ENCODE measurements at places on chromosomes 1 and 21. TPM values are rescaled to one million over a fixed set of nuclear protein-coding genes. Genes with fewer than 3 reads are reported as not detected.
A peak's percentile ranks its signal among the peaks of the same experiment; 100 is the strongest.

The CHIA gene
- total RNA-seq, result not detected

The IFNLR1 gene
- total RNA-seq, result 4.8 TPM

The SPTA1 gene
- not detected for total RNA-seq

The GUK1 gene
- 216 TPM for total RNA-seq

The SPRR3 gene
- total RNA-seq, result not detected

The HEYL gene
- 0.63 TPM for total RNA-seq

The ERG gene
- total RNA-seq, result 0.37 TPM

The PLA2G2A gene
- not detected for total RNA-seq

The TRMT1L gene
- 24.5 TPM for total RNA-seq

The TCP10L gene
- 3.1 TPM for total RNA-seq

The SLC30A10 gene
- 0.15 TPM for total RNA-seq

The ITLN2 gene
- 2.7 TPM for total RNA-seq

GRCh38 chr1:3247521-3248121 is 178.6 kb downstream of the PRDM16 start:
- DNase-seq, result peak; percentile 89

- DNase-seq, result no peak
Measured at GRCh38 chr1:52139817-52140540, 1.9 kb upstream of the ZFYVE9 start.

- DNase-seq, result peak; percentile 85
Measured at GRCh38 chr1:41282679-41283317, 40.7 kb upstream of the SCMH1 start.

GRCh38 chr1:113320272-113320671 is 70.0 kb upstream of the MAGI3 start:
- DNase-seq, result no peak

- peak; percentile 58 for DNase-seq
Measured at GRCh38 chr1:2506901-2507565, 19.4 kb downstream of the PANK4 start.

GRCh38 chr21:36949171-36950141 is 17.0 kb downstream of the HLCS start:
- no peak for DNase-seq

DNA sequence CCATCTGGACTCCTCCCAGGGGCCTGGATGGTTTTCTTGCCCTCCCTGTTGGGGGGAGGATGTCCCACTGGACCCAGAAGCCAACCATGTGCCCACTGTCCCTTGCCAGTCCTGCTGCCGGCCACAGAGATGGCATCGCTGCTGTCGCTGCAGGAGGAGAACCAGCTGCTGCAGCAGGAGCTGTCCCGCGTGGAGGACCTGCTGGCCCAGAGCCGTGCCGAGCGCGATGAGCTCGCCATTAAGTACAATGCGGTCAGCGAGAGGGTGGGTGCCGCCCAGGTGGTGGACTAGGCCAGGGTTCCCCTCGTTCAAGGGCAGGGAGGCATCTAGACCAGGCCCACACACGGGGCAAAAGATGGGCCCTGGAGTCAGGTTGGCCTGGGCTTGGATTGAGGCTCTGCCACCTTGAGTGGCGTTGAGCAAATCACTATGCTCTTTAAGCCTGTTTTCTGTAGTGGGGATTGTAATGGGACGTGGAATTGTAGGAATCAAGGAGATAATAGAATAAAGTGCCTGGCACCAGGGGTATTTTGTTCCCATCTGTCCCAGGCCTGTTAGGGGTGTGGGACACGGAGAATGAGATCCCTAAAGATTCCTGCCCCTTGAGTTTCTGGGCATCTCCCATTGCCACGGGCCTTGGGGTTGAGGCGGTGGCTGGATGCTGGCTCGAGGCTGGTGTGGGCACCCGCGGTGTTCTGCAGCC is 2.6 kb downstream of the CROCC start:
- peak; percentile 65 for DNase-seq

DNA sequence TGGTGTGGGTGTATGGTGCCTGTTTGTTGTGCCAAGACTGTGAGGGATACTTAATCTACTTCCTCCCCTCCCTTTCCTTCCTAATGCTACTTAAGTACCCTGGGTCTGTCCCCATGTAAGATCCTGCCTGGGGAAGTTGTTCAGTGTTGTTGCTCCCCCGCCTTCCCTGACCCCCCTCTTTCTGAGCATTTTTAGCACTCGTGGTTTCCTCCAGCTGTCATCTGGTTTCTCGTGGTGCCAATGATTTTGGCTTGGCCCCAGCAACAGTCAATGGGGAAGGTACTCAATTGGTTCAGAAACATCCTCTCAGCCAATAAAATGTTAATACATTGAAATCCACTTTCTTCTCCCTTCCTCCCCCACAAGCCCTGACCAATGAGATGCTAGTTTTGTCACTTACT is 8.0 kb upstream of the B4GALT3 start:
- DNase-seq, result peak; percentile 22

DNA sequence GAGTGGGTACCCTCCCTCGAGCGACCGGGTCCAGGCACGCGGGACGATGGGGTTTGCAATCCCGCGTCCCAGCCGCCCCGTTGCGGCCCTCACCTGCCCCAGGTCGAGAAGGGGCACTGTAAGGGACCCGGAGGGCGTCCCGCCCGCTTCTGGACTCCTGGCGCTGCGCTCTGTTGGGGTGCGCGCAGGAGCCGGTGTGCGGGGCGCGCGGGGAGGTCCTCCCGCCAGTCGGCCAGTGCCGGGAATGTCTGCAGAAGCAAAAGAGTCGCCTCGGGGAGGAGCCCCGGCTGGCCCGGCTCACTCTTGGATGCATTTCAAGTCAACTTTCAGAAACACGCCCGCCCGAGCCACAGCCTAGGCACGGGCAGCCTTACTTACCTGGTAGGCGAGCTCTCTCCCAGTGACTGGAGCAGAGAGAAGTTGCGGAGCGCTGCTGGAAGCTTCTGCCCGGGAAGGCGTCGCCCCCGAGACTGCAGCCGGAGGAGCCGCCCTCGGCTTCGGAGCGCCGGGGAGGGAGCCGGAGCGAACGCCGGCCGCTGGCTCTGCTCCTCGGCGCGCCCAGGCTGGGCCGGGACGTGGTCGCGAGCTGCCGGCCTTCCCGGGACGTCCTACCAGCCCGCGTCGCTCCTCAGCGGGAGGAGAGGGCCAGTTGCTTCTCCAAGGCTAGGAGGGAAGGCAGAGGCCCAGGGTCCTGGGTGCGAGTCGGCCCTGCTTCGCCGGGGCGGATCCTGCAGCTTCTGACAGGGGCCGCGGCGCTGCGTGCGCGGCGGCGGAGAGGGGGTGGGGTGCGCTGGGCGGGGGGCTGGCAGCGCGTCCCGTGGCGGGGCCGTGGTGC is at the start of gene LMX1A:
Gene LMX1A, minus strand, starts transcription at position 739 of the 835 bp plus-strand sequence. CDS start 1,156 bp downstream, outside the sequence.
- peak; percentile 86 for DNase-seq

DNA sequence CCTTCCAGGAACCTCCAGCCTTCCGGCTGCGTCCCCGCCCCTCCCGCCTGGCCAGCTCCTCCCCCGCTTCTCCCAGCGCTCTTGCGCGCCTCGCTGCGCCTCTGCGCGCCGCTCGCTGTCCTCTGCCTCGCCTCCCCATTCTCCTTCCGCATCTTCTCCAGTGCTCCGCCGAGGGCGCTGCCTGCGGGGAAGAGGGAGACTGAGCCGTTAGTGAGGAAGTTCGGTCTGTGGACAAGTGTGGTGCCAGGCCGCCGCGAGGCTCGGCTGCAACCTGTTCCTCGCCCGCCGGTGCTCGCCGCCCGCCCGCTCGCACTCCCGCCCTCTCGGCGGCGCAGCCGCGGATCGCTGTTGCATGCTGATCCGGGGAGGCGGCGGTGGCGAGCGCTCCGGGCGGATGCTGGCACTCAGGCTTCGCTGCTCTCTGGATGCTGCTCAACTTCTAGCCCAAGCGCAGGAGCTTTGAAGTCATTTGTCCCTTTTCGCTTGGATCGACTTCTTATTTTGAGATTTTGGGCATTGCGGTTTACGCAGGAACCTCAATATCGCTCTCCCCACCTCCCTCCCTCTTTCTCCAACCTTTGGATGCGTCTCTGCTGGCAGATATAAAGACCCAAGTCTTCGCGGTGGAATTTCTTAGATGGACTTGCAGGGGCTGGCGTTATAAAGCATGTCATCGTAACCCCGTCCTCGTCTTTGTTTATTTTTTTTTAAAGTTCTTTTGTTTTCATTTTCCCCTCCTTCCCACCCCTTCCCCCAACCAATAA is 614 bp upstream of the CACNA1E start:
- peak; percentile 92 for DNase-seq

DNA sequence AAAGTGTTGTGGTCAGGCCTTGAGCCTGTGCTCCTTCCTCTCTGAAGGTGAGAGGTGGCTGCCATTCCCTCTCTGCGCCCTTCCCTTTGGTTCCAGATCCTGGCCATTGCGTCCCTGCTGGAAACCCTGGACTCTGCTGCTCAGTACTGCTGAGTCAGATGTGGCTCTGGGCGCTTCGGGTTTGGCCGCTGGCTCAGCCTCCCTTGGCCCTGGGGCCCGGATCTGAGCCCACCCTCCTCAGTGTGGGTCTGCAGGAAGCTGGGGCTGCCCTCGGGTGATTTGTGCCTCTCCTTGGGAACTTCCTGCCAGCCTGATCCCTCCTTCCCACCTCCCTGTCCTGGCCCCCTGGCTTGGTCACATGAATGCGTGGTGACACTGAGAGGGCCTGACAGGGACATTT is 32.2 kb downstream of the QSOX1 start:
- no peak for DNase-seq

DNA sequence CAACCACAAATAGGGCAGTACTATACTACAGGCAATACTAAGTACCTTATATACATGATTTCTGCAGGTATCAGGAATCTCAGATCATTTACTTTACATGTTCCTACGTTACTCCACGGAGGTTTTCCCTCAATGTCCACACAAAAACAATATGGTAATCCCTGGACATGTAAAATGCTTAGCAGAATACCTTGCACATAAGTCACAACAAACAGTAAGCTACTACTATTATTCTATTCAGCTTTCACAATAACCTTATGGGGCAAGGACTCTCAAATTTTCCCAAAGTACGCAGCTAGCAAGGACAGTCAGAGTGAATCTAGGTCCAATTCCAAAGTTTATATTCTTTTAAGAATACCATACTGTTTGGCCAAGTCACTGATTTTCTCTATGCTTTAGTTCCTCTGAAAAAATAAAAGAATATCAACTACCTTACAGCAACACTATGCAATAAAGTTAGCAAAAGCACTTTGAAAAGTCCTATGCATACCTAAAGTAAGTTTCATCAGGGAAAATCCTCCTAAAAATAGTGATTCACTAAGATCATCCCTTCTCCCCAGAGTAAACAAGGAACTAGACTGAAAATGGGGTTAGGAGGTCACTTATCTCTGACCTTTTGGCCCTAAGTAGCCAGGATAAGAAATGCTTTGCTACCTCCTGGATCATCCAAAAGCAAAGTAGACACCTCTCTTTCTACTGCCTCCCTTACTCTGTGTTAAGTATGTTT is 67.4 kb downstream of the LUZP1 start:
- DNase-seq, result no peak

- no peak for DNase-seq
Measured at GRCh38 chr1:193926956-193927355, 740.5 kb upstream of the B3GALT2 start.

- no peak for DNase-seq
Measured at GRCh38 chr1:58789322-58789856, 5.5 kb upstream of the JUN start.

DNA sequence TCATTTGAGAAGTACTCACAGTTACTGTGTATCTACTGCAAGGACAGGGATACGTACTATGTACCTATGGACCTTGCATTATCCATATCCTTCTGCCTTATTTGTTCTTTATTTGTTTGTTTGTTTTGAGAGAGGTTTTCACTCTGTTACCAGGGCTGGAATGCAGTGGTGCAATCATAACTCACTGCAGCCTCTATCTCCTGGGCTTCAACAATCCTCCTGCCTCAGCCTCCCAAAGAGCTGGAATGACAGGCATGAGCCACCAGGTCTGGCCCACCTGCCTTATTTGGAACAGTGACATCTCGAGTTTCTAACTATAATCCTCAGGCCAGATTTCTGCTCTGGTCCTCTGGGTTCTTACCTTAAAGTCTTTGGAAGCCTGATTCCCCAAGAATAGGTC is 395.5 kb upstream of the PKN2 start:
- DNase-seq, result no peak

DNA sequence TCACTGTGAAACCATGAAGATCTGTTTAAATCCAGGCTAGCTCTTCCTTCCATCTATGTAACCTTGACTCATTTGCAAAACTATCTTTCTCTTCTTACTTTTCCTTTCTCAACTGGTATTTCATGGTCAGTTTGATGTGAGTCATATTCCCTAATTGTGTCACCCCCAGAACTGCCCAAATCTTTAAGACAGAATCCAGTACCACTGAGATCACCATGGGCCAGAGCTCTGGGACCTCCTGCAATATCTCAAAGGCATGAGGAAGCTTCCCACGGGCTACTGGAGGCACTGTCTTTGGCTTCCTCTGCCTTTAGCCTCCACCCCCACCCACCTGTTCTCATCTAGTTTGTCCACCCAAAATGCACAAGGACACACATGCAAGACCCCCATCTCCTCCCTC is 274.4 kb upstream of the FMN2 start:
- DNase-seq, result no peak

GRCh38 chr1:66393586-66394287 is 140.2 kb upstream of the SGIP1 start:
- DNase-seq, result no peak

DNA sequence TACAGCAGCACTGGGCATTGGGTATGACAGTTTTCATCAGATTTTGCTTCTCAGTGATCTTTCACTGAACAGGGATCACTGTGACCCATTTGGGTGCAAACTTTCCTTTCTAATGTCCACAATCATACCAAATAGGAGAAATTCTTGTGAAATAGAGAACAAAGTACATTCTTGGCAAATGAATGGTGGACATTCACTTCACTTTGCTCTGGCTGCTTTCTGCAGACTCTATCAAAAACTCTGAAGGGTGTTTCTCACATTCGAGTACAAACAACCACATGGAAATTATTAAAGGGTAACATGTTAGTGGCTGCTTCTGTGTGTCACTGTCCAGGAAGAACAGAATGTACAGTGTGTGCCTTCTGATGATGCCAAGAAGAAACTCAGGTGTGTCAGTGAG is 61.9 kb upstream of the ADAM30 start:
- DNase-seq, result no peak

DNA sequence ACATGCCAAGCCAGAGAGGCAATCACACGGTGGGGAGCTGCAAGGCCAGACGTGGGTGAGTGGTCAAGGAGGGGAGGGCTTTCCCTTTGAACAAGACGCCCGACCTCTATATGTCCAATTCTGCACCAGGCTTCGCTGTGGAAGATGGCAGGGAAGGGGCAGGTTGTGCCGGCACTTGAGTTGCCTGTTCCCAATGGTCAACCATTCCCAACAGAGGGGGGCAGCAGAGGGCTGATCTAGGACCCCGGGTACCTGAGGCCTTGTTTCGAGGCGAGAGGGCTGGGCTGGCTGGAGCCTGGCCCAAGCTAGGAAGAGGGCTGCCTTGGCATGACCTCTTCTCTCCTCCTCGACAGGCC is 64.9 kb downstream of the TMEM53 start:
- DNase-seq, result peak; percentile 91

Data from H7 (cell line).